ENCODE measurements at places on chromosomes 2 and 18.
A peak's percentile ranks its signal among the peaks of the same experiment; 100 is the strongest.

DNA sequence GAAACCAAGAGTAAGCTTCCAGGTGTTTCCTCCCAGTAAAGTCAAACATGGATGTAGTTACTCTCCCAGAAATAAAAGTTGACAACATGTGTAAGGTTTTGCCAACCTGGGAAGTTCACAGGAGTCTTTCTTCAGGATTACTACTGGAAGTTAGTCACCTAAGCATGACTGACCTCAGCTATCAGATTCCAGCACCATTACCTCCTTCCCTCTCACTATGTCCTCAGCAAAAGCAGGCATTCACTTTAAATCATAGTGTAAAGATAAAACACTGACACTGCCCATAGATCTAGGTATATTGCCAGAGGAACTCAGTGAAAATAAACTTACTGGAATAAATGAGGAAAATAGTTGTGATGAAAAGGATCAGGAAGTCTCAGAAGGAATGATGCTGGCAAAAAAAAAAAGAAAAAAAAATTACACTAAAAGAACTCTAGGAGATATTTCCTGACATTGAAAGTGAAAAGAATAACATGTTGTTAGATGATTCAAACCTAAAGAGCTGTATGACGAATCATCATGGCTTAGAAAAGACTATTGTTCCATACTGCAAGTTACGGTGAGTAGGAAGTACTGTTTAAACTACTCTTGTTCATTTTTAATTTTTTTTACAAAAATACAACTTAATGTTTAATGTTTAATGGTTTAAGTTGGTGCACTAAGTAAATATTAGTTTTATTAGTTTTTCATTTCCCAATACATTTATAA, 484.5 kb upstream of the ZNF804A start:
- DNase-seq, result no peak

DNA sequence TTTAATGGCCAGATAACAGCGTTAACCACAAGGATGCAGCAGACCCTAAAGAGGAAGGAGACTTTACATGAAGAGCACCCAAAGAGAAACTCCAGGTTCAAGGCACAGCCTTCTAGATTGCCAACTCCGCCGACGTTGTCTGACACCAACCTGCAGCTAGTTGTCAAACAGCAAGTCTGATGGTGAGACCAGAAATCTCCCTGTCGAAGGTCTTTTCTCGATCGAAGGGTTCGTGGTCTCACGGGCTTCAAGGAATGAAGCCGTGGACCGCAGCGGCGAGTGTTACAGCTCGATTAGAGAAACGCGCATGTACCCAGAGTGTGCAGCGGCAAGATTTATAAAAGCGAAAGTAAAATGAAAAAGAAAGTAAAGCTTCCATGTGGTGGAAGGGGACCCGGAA, 656.3 kb downstream of the XIRP2 start:
- no peak for DNase-seq

- DNase-seq, result no peak
These were observed 117.9 kb downstream of the NRP2 start for GRCh38 chr2:205800224-205800623.

DNA sequence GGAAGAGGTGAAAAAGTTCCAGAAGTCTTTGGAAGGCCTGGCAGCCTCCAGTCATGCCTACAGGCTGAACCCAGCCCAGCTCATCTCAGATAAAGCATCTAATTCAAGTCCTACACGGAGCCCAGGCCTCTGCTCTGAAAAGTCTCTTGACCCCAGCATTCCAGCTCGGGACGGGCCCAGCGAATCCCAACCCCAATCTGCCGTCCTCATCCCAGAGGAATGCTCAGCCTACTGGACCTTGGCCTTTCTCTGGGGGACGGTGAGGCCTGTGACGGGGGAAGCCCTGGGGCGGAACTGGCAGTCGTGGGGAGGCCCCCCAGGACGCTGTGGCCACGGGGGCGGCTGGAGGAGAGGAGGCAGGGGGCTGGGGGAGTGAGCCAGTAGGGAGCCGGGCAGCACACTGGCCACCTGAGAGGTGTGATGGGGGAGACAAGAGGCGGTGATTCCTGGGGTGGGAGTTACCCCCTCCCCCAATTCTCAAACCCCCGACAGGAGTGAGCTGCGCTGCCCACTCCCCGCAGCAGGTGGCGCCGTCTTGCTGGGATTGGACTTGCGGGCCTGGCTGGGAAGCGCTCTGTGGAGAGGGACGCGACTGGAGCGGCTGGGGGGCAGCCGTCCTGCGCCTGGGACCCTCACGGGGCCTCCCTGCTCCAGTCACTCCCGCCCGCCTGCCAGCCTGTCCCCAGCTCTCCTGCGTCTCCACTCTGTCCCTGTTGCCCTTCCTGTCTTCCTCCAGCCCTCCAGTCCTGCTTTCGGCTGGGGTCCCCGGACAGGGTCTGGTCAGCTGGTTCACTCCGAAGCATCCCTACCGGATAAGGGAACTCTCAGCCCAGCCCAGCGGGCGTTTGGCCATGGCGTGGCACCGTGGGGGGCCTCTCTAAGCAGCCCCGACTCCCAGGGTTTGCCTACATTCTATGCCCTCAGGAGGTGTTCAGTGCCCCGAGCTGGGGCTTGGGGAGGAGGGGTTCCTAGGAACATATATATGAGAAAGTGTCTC, 182.6 kb upstream of the HAAO start:
- peak; percentile 35 for DNase-seq

DNA sequence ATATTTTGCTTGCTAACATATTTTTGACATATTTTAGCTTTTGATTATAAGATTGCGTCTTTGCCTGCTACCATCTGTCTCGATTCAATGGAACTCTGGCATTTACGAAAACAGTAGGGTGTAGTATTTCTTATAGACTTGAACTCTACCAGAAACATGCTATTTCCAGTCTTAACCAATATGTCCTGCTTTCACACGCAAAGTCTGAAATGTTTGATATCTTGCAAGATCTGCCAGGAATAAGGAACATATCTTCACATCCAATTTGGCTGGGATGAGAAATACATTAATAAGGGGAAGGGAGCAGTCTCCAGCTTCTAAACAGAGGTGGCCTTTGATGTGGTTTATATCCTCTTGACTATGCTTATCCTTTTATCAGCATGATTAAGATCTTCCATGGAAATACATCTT, 299.4 kb downstream of the ZNF521 start:
- no peak for DNase-seq

- DNase-seq, result no peak
These were observed 14.8 kb downstream of the CCDC121 start for GRCh38 chr2:27613985-27614384.

All from CD14-positive monocyte (primary cell).